NCI-H1417 treated with DMSO at 0.1 percent for 48 hours (cell line): ENCODE measurements at places on chromosomes 12 and 14.

- DNase-seq = peak; percentile 26
Measured at GRCh38 chr12:30926243-30927221, at the start of gene TSPAN11. TSPAN11 (plus strand) TSS chr12:30926748; CDS start chr12:30953992, 27,244 bp downstream.

DNA sequence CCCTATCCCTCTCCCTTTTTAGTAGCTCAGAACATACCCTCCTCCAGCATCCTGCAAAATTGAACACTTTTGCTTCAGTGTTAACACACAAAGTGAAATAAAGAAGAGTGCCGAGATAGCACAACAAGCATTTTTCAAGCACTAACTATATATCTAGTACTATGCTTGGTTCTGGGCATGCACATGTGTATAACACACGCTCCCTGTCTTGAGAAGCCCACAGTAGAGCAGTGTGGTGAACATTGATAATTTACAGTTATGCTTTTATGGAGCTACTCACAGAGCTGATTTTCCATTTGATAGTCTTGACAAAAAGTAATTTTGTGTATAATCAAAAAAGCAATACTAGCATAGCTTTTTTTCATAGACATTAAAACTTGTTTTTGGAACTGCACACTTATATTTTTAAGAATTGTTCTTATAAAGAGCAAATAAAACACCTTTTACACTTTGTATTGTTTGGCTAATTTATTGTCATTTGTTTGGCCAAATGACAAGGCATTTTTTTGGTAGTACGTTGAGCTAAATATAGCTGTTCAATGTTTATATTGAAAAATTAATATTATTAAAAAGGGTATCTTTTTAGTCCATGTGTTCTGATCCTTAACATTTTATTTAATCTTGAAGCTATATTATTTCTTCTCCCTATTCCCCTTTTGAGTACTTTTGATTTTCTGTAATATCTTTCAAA lies 39.7 kb downstream of the LEMD3 start:
- DNase-seq = no peak

- DNase-seq = no peak
Measured at GRCh38 chr12:102800565-102800964, 116.5 kb downstream of the PAH start.

DNA sequence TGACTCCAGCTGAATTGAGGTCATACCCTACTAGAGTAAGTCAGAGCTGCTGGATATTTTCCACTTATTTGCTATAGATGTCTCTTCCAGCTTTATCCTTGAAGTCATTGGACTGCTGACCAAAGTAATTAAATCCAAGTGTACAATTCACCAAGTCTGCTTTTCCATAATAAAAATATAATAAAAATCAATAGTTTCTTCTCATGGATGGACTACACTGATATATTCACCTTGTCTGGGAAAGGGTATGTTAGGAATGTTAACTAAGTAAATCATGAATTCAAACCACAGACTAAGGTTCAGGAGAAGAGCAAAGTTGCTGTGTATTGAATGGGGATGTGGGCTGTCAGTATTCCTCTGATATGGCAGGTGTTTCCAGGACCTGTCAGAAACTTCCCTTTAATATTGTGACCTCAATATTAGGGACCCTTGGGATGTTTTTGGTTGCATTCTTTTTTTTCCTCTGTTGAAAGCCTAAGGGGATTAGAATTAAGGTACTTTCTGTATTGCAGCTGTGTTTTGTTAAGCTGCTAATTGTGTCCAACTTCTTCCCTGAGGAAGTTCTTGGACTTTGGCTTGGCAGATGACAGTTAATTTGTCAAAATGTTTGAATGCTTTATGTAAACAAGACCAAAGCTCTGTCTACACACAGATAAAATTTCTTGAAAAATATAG lies 284.0 kb downstream of the ATP23 start:
- DNase-seq = no peak

GRCh38 chr14:76867516-76868453 lies 41.6 kb downstream of the LRRC74A start:
- DNase-seq = no peak

DNA sequence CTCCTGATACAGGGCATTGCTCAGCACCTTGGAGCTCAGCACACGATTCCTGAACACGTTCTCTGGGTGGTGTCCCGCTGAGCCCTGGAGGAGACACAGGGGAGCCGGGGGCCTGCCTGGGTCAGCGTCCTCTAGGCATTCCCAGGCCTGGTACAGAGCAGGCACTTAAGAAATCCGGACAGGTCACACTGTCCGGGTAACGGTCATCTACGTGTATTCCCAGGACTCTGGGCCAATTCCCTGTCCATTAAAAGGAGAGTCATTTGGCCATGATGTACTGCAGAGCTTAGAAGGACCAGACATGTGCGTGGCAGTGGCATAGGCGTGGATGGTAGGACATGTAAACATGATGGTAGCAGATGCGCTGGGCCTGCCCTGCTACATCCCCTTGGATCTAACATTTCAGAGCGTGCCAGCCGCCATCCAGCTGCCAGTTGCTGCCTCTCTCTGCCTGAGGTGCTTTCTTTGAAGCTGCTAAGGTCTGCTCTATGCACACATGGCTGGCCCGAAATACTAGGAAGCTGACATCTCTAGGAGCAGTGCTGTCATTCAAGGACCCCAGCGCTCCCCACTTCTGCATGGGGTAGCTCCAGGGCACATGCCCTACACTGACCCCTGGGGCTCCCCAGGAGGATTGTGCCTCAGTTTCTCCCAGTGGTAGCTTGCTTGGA lies 273.1 kb upstream of the RTL1 start:
- DNase-seq = no peak

DNA sequence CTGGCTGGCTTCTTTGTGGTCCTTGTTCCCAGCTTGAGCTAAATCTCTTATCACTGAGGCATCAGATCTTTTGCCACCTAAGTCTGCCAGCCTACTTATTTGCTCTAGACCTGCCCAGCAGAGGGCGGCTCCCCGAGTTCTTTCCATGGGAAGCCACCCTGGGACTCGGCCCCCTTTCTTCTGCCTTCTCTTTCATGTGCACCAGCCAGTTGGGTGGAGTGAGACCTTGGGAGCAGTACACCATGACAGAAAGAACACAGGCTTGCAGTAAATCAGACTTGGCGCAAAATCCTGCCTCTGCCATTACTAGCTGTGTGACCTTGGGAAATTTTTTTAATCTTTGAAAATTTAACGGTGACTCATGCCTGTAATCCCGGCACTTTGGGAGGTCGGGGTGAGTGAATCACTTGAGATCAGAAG lies 7.4 kb downstream of the SMAGP start:
- DNase-seq = no peak

DNA sequence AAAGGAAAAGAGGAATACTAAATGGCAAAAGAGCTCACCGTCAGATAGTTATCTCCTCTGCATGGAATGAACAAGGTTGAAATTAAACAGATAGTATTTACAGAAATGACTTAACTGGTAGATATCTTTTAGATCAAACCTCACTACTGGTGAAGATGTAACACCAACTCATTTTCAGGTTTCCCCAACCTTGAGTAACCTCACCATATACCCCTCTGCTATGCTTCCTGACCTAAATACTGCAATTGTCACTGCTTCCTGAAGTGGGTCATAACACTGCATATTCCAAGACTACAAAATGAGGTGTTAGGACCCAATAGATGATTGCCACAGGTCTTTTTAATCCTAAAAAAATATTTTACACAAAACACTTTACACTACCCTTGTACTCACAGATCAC lies 76.3 kb upstream of the PLEKHA5 start:
- DNase-seq = no peak

DNA sequence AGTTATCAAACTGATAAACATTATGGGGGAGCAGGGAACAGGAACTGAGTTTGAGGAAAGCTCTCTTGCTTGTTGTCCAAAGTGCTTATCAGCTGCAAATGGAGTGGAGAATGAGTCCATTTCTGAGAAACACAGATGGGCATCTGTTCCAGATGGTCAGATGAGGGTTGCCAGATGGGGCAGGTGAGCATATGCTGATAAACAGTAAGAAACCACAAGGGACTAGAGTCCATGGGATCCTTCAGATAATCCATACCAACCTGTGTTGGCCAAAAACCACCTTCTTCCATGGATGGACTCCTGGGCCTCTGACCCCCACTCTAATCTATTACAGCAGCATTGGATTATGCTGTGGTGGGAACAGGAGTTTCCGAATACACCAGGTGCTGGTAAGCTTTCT lies 38.3 kb downstream of the GNS start:
- DNase-seq = no peak

DNA sequence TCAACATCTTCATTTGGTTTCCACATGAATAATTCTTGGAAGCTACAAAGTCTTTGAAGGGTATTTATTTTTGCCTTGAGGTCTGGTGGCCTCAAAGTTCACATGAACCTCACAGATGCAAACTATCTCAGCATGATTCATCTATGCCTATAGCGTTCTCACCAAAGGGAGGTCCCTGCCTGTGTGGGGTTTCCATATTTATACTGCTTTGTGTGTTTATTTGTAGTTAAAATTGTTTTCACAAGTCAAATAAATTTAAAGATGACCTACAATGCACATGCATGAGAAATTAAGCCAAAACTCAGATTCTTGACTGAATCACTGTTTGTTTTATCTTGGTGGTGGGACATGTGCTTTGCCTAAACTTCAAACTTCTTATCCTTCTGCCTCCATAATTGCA lies 176.7 kb downstream of the PPM1H start:
- DNase-seq = no peak

GRCh38 chr14:76961631-76962302 lies 66.7 kb downstream of the IRF2BPL start:
- DNase-seq = no peak

- peak; percentile 37 for DNase-seq
Measured at GRCh38 chr12:55142669-55143565, 16.7 kb downstream of the OR9K2 start.

DNA sequence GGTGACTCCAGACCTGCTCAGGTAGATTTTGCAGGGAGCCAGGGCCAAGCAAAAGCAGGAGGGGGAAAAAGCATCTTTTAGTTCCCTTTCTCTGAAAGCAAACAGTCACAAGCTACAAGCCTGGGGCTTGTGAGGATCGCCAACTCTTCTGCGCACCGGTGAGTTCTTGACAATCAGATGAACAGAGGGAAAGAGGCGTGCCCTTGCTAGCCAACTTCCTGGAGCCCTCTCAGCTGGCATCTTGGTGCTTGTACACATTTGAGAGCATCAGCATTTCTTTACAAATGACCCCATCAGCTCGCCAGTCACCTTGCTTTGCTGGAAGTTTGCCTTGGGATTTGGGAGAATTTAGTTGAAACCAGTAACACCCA lies 55.5 kb downstream of the ZNF664 start:
- DNase-seq = no peak

DNA sequence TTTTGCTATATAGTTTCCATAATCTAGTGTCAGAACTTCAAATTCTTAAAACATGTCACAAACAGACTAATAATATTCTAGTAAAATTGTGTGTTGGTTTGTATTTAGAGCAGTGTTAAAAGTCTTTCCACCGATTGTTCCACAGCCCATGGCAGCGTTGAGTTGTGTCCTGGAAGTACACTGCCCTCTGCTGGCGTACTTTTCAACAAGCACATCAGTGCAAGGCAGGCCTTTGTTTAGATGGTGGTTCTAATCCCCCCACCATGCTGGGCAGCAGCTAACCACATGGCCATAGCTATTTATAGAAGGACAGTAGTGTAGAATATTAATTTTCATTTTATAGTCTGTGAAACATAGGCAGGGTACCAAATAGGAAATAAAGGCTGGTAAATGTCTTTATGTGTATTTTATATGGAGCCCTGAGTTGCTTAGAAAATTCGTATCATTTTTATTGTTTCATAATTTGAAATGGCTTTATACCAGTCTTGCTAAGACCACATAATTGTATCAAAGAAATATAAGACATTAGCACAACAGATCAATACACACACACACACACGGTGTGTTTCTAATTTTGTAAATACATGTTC lies 235.4 kb downstream of the SEC23A start:
- peak; percentile 62 for DNase-seq
